ENCODE measurements at places on chromosomes 16 and 17.

- DNase-seq = no peak
These were observed 635 bp upstream of the AATF start for GRCh38 chr17:36947922-36948716.

DNA sequence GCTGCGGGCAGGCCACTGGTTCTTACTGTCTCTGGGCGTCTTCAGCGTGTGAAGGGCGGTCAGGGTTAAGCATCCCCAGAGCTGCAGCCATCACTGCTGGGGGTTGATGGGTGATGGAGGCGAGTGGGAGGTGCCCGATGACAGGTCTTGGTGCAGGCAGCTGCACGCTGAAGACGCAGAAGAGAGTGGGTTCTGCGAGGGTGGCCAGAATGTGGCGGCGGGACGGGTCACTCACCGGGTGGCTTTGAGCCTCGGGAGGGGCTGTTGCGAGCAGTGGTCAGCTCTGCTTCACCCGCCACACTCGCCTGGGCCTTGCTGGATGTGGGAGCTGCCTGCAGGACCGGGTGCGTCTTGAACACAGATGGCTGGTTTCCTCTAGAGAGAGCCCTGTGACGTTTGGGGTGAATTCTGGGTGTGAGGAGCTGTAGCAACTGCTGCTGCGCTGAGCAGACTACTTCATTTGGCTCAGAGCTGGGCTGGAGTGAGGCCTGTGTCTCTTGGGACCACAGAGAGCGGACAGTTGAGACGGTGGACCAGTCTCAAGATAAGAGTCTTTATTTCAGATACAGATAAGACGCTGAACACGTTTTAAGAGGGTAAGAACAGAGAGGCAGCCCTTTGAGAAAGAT is 44.6 kb upstream of the ZNF750 start:
- DNase-seq = no peak

DNA sequence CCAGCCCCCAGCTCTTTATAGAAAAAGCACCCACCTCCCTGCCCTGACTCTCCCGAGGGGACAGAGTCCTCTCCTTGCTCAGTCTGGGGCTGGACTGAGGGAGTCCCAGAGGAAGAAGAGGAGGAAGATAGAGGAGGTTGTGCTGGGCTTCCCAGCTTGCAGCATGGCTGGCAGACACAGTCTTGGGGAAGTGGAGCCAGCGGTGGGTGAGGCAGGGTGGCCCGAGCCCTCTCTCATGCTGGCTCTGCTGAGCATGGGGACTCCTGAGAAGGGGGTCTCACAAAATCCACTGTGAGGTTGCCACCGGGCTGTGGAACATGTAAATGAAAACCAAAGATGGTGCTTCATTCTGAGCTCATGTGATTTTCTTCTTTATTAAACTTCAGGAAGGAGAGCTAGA is 398.5 kb downstream of the SLC39A11 start:
- DNase-seq = no peak

DNA sequence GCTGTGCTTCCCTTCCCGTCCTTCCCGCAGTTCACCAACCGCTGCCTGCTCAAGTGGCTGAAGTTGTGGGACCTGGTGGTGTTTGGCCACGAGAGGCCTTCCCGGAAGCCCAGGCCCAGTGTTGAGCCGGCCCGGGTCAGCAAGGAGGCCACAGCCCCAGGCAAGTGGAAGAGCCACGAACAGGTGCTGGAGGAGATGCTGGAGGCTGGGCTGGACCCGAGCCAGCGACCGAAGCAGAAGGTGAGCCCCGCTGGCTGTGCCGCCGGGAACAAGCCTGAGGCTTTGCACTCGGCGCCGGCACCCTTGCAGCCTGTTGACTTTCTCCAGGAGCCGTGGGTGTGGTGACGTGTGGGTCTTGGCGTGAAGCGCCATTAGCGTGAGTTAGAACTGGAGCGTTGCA is 2.7 kb downstream of the CHTF18 start:
- no peak for DNase-seq

GRCh38 chr17:21357281-21357680 is 18.9 kb upstream of the KCNJ12 start:
- DNase-seq = no peak

DNA sequence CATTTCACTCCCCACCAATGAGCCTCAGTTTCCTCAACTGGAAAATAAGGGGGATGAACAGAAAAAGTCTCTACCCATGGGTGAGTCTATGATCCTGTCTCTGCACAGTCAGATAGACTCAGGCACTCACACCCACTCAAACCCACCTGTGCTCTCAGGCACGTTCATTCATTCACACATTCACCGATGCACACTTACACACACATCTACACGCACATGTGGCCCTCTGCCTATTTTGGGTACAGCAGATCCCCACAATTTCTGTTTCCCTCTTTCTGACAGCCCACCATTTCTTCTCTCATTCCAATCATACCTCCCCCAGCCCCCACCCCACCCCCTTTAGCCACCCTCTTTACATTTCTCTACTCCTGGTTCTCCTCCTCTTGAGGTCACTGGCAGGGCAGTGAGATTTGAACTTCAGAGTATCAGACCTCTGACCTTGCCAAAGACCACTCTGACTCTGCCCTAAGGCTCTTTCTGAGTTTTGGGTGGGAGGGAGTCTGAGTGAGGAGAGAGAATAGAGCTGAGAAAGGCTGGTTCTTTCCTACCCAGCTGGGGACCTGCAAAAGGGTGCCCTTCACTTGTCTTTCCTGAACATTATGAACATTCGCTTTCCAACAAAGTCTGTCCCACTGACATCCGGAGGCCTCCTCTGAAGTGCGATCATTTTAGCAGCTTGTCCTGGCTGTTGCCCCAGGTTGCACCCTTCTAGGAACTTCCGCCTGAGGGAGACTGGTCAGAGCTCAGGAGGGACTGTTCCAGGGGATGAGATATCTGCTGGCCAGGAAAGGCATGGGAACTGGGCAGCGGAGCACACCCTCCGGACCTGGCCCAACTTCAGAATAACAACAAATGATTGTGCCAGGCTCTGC is 10.1 kb upstream of the COL1A1 start:
- DNase-seq = no peak

DNA sequence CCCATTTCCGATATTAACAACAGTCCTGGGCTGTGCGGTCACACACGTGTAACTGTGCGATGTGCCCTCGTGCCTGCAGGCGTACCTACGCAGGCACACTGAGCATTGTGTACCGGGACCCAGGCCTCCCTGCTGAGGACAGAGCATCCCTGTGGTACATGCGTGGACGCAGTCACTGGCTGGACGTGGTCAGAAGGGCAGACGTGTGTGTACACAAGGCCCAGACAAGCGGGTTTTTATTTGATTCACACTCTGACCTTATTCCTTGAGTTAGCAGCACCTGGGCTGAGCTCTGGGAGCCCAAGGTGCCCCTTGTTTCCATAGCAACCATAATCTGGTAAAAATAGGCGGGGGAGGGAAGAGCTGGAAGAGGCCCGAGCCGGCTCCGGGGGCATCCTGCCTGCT is 19.5 kb downstream of the RAP1GAP2 start:
- no peak for DNase-seq

- DNase-seq = no peak
These were observed 32.5 kb upstream of the CCR7 start for GRCh38 chr17:40597556-40598300.

- no peak for DNase-seq
These were observed 32.6 kb upstream of the CBFA2T3 start for GRCh38 chr16:89009343-89010209.

DNA sequence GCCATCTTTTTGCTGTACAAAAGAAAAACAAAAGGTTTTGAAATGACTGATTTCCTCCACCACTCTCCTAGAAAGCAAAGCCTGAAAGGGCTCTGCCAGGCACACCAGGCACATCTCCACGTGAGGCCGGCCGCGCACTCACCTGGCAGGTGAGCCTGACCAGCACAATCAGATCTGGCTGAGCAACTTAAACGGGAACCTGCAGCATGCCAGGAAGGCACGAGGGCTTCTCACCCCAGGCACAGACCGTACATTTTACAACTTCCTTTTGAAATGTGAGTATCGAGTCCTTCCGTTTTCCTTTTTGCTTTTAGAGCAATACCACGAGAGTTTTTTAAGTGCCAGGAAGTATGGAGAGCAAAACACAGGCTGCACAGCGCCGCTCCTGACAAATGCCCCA is 22.5 kb downstream of the SLC38A10 start:
- DNase-seq = no peak

- no peak for DNase-seq
These were observed 103.9 kb downstream of the SOCS1 start for GRCh38 chr16:11151885-11152629.

DNA sequence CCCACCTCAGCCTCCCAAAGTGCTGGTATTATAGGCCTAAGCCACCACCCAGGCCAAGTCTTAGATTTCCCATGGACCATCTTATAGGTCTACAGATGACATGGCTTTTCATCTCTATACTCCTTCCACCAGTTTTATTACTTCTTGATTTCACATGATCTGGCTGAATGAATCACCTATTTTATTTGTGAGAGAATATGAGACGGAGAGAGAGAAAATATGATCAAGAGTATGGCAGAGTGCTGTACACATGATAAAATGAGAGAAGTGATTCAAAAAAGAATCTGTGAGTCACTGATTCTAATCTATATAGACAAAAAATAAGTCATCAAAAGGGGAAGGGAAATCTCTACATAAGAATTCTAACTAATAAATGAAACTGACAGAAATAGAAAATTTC is 13.7 kb downstream of the ACSM1 start:
- no peak for DNase-seq

DNA sequence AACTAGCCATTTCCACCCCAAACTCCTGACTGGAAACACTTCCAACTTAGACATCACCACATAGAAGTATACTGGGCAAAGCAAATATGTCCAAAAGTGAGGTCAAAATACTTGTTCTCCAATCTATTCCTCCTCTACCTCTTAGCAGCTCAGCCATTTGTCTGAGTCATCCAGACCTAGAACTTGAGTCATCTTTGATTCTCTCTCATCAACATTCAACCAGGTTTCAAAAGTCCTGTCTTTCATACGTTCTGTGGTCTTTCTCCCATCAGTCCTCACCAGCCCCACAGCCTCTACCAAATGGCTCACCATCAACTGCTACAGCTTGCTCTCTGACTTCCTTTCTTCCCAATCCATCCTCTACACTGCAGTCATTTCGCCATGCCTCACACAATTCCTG is 6.8 kb downstream of the ANKFY1 start:
- DNase-seq = no peak

DNA sequence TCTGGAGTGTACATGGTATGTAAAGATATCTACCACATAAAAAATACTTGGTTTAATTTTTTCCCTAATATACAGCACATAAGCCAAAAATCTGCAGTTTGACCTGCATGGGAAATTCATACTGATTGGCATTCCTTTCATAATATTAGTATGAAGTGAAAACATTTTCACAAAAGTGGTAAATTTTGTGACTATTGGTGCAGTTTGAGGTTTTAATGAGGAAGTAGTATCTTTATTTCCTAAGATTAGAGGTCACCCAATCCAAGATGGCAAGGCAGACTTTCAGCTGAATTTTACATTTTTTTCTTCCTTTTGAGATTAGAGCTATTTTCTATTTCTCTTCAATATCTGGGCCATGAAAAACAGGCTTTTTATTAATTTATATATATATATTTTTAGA is 21.2 kb downstream of the METTL9 start:
- no peak for DNase-seq

DNA sequence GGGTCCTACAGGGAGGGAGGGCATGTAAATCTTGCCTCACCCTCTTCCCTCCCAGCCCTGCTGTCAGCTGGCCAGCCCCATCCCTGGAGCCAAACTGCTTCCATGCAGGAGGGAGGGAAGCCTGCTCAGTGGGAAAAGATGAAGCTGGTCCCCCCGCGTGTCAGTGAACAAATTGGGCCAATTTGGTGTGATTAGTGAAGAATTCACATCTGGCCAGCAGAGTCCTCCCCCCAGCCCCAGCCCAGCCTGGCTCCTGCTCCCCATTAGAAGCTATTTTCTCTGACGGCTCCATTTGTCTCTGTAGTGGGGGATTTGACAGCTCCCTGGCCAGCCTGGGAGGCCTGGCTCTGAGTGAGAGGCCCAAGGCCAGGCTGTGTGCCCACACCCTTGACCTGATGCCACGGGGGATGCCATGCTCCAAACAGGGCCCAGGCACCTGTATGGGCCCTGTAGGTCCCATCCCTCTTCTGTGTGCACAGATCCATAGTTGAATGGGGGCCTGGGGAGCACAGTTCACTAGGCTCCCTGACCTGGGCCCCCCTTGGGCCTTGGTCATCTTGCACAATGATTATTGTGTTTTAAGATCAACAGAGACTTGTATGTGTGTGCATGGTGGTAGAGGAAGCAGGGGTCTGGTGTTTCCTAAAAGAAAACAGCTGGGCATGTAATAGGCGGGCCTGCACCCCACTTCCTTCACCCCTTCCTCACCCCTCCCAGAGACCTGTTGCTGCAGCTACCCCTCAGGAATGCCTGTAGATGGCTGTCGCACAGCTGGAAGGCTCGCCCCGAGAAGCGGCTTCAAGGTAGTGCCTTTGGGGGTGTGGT is 50.7 kb upstream of the TAC4 start:
- DNase-seq = no peak

DNA sequence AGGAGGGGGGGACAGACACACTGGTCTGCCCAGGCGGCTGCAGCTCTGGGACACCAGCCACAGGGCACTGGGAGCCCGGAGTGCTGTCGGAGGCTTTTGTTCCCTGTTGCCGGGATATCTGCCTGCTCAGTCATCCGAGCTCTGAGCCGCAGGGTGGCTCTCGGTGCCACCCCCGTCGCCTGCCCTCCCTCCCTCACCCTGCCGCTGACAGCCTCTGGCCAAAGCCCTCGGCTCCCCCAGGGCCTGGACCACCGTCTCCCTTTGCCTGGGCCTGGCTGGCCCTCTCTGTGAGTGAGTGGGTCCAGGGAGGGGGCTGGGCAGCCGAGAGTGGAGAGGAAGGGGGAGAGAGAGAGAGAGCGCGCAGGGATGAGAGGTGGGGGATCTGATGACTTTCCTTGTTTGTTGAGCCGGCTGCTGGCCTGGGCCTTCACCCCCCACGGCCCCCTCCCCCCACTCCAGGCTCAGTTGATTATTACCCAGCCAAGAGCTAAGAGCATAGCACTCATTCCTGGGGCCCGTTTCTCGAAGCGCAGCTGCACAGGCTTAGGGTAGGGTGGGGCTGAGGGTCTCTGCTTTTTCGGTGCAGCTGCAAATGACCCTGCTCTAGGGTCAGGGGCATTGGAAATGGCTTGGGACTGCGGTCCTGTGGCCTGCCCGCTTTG is 2.7 kb downstream of the FOXJ1 start:
- DNase-seq = no peak

- no peak for DNase-seq
These were observed 36.1 kb downstream of the SNX11 start for GRCh38 chr17:48143629-48144028.

DNA sequence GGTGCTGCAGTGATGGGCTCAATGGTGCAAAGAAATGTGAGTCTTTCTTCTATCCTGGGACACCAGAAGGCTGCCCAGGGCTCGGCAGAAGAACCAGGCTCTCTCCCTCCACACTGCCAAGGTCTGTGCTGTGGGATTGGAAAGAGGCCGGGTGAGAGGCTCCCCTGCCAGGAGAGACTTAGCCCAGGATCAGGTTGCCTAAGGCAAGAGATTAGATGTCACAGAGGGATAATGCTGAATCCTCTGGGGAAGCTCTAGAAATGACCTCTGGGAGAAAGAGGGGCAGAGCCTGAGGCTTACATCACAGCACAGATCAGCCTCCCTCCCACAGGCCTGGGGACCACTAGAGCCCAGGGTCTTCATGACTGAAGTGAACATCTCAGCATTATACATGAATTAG is 5.7 kb upstream of the DOC2B start:
- no peak for DNase-seq

GRCh38 chr17:80115159-80115558 is 13.8 kb downstream of the GAA start:
- no peak for DNase-seq
